ENCODE measurements at places on chromosomes 11 and 22.
A peak's percentile ranks its signal among the peaks of the same experiment; 100 is the strongest.

DNA sequence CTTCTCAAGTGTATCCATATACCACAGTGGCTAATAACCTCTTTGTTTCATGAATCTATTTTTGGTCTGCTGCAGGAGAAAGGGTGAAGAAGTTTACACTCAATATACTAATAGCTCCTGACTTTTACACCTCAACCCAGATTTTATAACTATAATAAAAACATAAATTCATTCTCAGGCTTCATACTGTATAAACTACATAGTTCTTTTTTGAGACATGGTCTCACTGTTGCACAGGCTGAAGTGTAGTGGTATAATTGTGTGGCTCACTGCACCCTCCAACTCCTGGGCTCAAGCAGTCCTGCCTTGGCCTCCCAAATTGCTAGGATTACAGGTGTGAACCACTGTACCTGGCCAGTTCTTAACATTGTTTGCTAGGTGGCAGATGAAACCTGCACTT lies 17.8 kb upstream of the CCDC179 start:
- no peak for DNase-seq

- DNase-seq: no peak
Observed at GRCh38 chr11:107337917-107338316, 119.7 kb downstream of the CWF19L2 start.

GRCh38 chr11:65782816-65783228 lies 2.0 kb upstream of the AP5B1 start:
- no peak for DNase-seq

- DNase-seq: no peak
Observed at GRCh38 chr11:134478611-134479010, 66.6 kb upstream of the B3GAT1 start.

- DNase-seq: no peak
Observed at GRCh38 chr22:30767661-30768060, 73.0 kb downstream of the OSBP2 start.

DNA sequence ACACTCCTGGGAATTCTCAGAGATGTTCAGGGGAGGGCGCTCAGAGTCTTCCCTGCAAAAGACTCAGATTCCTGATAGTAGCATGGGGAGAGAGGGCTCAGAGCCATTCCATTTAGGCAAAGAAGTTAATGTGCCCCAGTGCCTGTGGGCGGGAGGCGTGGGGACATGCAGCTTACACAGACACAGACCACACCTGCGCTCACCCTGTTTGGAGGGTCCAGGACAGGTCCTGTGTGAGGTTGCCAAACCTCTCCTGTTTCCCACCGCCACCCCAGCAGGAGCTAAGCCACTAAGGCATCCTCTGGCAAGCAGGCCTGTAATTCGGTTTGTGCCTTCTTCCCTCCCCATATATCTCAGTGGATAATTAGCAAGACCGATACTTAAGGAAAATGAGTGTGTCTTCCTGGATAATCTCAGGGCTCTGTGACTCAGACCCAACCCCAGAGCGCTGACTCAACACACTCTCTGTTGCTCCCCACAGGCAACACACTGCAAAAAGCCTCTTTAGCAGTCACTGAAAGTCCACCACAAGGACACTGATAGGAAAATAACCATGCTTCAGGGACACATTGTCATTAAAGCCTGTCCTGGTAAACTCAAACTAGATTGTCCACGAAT lies 118.9 kb upstream of the LMO1 start:
- no peak for DNase-seq

DNA sequence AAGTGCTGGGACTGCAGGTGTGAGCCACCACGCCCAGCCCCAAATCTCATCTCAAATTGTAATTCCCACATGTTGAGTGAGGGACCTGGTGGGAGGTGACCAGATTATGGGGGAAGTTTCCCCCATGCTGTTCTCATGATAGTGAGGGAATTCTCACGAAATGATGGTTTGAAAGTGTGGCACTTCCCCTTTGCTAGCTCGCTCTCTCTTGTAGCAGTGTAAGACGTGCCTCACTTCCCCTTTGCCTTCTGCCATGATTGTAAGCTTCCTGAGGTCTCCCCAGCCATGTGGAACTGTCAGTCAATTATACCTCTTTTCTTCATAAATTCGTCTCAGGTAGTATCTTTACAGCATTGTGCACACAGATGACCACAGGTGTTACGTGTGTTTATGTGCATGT lies 357.8 kb downstream of the CADM1 start:
- DNase-seq: no peak

DNA sequence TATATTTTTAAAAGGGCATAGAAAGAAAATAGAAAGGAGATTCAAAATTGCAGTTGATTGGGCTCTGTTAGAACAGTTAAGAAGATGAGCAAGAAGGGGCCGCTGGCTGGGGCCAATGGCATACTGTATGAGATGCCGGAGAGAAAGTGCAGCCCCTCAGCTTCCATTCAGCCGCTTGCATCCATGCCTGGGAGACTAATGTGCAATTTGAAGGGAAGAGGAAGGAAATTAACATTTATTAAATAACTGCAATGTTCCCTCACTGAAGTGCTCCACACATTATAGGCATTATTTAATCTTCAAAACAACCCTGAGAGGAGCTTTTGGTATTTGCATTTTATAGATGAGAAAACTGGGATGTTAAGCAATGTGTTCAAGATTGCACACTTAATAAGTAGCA lies 44.7 kb upstream of the CSNK2A3 start:
- DNase-seq: no peak

DNA sequence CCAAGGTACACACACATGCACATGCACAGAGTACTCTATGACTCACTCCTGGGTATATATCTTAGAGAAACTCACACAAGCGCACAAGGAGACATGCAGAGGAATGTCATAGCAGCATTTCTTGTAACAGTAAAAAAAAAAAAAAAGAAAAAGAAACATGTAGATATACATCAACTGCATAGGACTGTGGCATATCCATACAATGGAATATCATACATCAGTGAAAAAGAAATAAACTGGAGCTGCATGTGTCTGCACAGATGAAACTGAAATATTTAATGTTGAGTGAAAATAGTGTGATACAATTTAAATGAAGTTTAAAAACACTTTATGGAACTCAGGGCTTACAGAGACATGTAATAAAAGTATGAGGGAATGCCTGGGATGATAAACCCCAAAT lies 46.4 kb downstream of the SYT13 start:
- no peak for DNase-seq

DNA sequence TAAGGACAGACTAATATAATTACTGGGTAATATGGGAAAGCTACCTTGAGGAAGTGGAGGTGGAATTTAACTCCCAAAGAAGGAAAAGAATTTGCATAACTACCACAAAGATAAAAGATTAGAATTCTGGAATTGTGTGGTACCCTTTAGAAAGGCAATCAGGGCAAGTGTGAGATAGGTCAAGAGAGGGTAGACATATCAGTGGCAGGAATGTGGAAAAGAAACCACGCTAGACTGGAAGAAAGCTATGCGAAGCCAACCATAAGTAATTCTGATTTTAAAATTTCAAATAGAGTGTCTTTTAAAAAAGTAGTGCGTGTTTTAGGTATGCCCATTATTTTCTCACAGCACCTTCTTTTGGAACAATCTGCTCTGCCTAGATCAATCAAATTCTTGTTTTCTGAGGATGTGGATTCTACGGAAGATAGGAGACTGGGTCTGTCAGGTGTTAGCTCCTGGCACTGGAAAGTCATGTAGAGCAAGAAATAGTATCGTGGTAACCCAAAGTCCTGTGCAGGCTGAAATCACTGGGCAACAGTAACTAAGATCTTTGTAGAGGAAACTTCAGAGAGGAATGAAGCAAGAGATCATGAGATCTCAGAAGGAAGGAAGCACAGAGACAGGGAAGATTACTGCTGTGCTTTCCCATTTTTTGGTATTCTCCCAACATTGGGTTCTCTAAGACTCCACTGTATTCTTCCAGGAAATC lies 111.3 kb upstream of the MTMR2 start:
- DNase-seq: no peak

DNA sequence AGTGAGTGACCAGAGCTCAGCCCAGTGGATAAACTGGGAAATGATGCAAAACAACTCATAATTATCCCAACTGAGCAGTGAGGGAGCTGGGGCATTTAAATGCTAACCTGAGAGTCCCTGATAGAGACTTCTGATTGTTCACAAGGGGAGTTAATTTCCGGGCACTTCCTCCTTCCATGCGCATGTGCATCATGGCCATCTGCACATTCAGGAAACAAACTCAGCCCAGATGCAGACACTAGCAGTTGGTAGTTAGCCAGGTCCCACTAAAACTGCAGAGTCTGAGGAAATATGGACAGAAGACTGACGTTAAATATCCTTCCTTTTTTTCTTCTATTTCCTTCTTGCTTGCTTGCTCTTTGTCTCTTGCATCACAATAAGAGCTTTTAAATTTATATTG lies 852.1 kb upstream of the LRRC4C start:
- no peak for DNase-seq

- DNase-seq: no peak
Observed at GRCh38 chr22:46110215-46110614, 40.1 kb upstream of the PPARA start.

DNA sequence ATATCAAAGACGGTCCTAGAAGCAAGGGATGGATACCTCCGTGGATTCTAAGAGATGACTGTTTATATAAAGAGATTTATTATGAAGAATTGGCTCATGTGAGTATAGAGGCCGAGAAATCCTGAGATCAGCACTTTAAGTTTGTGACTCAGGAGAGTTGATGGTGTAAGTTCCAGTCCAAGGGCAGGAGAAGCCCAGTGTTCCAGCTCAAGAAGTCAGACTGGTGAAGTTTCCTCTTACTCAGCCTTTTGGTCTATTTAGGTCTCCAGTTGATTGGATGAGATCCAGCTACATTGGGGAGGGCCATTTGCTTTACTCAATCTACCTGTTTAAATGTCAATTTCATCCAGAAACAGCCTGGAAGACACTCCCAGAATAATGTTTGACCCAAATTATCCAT lies 45.1 kb downstream of the TSPAN18 start:
- no peak for DNase-seq

GRCh38 chr11:69808667-69809086 lies 10.5 kb downstream of the FGF3 start:
- no peak for DNase-seq

GRCh38 chr22:42202669-42203068 lies 67.8 kb downstream of the TCF20 start:
- DNase-seq: no peak

- no peak for DNase-seq
Observed at GRCh38 chr11:126140926-126141280, 70.5 kb downstream of the RPUSD4 start.

DNA sequence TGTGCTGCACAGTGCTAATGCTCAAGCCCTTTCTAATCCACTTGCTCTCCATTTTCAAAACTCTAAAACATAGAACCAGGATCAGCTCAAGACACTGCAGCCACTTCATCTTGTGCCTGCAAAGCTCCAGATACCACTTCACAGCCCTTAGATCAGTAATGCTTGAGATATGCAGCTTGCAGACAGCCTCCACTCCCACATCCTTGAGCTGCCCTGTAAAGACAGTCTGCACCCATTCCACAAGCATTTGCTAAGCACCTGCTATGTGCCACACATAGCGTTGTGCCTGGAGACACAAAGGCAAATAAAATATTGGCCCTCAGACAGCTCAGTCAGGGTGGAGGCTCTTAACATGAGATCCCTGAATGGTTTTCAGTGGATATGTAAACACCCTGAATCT lies 192.5 kb upstream of the SNX19 start:
- DNase-seq: peak; percentile 13

- peak; percentile 63 for DNase-seq
Observed at GRCh38 chr11:129115652-129116586, 76.2 kb downstream of the ARHGAP32 start.

DNA sequence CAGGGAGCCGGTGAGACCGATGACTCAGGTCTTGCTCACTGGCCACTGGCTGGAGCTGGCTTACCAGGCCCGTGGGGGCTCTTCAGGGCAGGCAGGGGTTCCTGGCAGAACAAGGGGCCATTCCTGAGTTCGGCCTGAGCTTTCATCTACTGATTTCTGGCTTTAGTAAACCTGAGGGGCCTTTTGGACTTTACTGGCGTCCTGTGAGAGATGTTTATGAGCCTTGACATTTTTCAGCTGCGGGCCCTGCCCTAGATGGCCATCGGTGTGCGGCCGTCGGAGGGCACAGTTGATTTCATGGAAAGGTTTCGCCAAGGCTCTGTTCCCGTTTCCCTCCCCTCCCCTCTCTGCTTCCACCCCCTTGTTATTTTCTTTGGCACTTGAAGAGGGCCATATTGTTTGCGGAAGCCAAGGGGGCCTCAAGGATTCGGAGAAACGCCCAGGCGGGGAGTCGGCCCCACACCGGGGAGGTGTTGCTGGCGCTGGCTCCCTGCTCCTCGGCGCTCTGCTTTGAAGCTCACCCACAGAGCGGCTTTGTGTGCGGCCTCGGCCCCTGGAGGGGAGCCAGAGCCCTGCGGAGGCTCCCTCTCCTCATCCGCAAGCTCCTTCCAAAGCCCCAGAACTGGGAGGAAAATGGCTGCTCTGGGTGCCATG lies 17.7 kb downstream of the ELF5 start:
- DNase-seq: no peak

DNA sequence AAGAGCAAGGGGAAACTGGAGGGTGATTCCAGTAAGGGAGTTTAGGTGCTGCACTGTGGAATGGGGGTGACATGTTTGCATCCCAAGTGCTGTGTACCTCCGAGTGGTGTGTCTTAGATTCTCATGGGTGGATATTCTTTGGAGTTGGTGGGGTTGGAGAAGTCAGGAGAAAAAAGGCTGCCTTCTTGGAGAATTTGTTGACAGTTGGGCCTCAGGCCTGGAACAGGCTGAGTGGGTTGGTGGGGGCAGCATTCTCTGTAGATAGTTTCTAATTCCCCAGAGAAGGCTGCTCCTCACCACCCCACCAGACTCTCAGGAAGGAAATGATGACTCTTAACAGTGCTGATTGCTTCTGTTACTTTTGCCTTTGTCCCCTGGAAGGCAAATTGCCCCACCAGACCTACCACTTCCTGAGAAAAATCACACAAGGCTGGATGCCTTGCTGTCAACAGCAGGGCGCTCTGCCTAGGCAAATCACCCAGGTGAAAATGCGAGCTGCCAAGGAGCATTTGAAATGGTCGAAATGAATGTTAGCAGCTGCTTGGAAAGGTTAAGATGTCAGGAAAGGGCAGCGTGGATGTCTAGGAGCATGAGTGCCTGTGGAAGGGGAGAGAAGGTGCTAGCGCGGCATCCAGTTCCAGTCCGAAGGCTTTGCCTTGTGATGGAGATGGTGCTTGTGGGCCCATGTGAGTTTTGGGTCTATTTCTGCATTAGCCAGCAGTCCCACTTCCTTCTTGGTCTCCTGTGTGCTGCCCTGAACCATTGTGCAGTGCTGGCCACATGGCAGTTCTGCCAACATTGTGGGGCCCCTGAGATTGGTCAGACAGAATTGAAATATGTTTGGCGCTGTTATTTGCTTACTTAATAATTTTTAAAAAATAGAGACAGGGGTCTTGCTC lies 29.7 kb upstream of the SORL1-AS1 start:
- no peak for DNase-seq

- no peak for DNase-seq
Observed at GRCh38 chr22:39723899-39724351, 153.4 kb downstream of the CACNA1I start.
